ENCODE measurements at places on chromosomes 12 and 14. TPM values are rescaled to one million over a fixed set of nuclear protein-coding genes. Genes with fewer than 3 reads are reported as not detected.

TAS2R43 gene
- not detected for total RNA-seq

SLC25A3 gene
- 548 TPM for total RNA-seq

DTX1 gene
- total RNA-seq, result not detected

TEX52 gene
- not detected for total RNA-seq

RNF31 gene
- 33.7 TPM for total RNA-seq

CCDC198 gene
- total RNA-seq, result not detected
